ENCODE measurements at places on chromosomes 11 and 22.

- no peak for DNase-seq
Measured at GRCh38 chr11:60947700-60948099, 4.3 kb downstream of the SLC15A3 start.

- no peak for DNase-seq
Measured at GRCh38 chr22:44648085-44648820, 53.8 kb upstream of the PRR5 start.

DNA sequence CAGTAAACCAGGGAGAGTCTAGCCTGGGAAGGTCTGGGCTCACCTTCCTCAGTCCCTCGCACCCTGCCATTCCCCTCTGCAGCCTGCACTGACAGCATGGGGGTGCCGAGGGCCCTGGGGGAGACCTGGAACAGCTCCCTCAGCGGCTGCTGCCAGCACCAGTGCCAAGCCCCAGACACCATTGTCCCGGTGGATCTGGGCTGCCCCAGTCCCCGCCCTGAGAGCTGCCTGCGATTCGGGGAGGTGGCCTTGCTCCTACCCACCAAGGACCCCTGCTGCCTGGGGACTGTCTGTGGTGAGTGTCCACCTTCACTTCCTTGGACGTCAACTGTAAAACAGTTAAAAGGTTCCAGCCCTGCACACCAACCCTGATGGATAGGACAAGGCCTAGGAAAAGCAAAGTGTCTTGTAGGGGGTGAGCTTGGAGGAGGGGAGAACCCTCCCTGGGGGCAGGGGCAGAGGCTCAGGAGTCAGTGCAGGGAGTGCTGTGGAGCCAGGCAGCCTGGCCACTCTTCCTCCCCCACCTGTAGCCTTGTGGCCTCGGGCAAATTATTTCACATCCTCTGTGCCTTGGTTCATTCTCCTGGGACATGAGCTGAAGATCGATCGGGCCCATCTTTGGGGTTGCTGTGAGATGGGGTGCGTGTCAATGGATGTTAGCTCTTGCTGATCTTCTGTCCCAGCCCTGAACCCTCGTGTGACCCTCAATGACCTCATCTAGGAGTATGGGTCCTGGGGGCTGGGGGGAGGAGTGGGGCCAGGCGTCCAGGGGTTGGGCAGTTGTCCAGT lies 85.2 kb upstream of the MYOD1 start:
- DNase-seq, result no peak

DNA sequence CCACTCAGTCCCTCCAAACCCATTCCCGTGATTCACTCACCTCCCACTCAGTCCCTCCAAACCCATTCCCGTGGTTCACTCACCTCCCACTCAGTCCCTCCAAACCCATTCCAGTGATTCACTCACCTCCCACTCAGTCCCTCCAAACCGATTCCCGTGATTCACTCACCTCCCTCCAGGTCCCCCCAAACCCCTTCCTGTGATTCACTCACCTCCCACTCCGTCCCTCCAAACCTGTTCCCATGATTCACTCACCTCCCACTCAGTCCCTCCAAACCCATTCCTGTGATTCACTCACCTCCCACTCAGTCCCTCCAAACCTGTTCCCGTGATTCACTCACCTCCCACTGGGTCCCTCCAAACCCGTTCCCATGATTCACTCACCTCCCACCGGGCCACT lies 639.6 kb downstream of the BRD1 start:
- DNase-seq, result no peak

GRCh38 chr11:127340438-127340837 lies 339.9 kb upstream of the KIRREL3 start:
- DNase-seq, result no peak

- DNase-seq, result no peak
Measured at GRCh38 chr11:77062924-77063323, 3.8 kb upstream of the CAPN5 start.

GRCh38 chr11:69380921-69381581 lies 87.1 kb downstream of the MYEOV start:
- DNase-seq, result no peak

- no peak for DNase-seq
Measured at GRCh38 chr11:57648801-57649735, 644 bp downstream of the YPEL4 start.

DNA sequence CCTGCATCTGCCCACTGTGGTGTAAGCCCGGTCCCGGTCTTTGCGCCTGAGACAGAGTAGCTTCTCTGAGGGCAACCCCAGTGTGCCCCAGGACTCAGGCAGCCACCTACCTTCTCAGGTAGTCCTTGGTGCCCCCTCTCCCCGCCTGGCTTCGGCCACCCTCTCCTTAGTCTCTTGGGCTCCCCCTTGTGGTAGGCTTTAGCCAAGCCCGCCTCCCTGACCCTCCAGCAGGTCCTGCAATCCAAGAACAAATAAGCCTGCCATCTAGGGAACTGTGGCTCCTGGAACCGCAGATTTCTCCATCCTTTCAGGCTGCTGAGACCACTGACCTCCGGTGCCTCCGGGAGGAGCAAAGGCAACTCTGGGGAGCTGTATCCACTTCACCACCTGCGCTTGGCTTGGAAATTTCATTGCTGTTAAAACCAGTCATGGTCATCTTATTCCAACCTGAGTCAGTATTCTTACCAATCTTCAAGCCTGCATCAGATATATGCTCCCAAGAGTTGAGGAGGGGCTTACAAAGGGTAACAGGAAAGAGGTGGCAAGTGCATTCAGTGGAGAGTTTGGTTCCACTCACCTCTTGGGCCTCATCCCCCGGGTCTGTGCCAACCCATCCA lies 52.8 kb upstream of the TENM4 start:
- DNase-seq, result peak; percentile 43

GRCh38 chr11:12811861-12812260 lies 137.6 kb downstream of the TEAD1 start:
- no peak for DNase-seq

- DNase-seq, result no peak
Measured at GRCh38 chr11:133064961-133065360, 467.3 kb downstream of the OPCML start.

- no peak for DNase-seq
Measured at GRCh38 chr11:68673991-68674390, 10.4 kb upstream of the GAL start.

DNA sequence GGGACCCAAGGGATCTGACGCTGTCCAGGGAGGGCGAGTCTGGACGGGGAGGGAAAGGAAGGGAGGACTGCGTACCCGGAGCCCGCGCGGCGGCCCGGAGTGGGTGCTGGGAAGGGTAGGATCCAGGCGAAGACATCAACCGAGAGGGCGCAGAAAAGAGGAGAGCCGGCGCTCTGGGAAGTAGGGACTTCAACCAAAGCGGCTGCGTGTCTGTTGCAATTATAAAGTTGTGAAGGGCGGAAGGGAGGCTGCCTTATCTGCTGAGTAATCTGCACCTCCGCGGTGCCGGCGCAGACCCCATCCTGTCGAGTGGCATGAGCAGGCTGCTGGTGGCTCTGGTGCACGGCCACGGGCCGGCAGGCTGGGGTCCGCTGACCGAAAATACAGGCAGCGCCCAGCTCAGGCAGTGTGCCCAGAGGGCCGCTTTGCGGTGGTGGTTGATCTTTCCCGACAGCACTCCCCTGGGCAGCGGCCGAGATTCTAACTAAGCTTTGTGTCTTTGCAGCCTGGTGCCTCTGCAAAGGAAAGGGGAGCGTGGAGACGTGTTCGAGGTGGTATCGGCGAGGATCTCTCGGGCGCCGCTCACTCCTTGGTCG lies 978 bp downstream of the C11orf87 start:
- no peak for DNase-seq

DNA sequence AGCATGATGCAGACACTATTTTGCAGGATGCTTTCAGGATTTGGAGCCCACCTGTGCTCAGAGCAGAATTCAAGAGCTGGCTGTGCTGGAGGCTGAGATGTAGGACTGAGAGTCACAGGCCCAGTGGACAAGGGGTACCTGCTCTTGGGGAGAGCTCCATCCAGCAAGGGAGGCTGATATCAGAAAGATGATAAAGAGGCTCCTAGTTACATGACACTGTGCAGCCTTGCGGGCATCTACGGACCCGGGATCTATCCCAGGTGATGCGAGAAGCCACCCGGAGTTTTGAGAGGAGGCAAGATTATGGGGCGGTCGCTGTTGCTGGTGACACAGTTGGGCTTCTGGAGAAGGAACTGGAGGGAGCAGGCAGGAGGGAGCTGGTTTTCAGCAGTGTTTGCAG lies 579.0 kb downstream of the TBC1D22A start:
- DNase-seq, result no peak

DNA sequence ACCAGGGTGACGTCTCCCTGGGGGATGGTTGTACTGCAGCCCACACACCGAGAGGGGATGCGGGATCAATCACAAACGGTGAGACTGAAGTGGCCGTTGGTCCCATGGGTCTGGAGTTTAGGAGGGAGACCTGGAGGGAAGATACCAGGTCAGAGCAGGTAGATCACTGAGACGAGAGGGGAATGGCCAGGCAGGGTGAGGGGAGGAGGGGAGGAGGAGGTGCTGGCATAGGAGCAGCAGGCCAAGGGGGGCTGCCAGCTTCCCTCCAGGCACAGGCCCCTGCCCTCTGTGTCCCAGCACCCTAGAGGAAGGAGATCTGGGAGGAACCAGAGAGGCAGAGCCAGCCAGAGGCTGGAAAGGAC lies 7.0 kb downstream of the MAPK8IP2 start:
- no peak for DNase-seq

- DNase-seq, result no peak
Measured at GRCh38 chr11:85531191-85531897, 95.8 kb downstream of the DLG2 start.

All from RCC 7860 (cell line).